ENCODE measurements at places on chromosomes 11 and 22.

DNA sequence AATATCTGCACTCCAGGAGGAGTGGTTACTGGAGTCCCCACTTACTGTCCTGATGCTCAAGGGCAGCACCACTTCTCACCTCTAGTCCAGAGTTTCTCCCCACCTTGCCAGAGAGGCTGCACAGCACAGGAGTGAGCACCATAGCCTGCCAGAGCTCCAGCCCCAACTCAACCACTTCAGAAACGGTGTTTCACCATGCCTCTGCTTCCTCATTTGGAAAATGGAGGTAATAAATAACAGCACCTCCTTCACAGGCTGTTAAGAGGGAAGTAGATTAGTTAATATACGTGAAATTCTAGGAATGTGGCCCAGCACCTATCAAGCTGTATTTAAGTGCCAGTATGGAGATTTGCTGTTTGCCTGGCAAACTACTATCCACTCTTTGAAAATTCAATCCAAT, 63.0 kb downstream of the GALNT18 start:
- no peak for DNase-seq

- no peak for DNase-seq
Measured at GRCh38 chr22:31055635-31056159, 25.4 kb upstream of the SMTN start.

DNA sequence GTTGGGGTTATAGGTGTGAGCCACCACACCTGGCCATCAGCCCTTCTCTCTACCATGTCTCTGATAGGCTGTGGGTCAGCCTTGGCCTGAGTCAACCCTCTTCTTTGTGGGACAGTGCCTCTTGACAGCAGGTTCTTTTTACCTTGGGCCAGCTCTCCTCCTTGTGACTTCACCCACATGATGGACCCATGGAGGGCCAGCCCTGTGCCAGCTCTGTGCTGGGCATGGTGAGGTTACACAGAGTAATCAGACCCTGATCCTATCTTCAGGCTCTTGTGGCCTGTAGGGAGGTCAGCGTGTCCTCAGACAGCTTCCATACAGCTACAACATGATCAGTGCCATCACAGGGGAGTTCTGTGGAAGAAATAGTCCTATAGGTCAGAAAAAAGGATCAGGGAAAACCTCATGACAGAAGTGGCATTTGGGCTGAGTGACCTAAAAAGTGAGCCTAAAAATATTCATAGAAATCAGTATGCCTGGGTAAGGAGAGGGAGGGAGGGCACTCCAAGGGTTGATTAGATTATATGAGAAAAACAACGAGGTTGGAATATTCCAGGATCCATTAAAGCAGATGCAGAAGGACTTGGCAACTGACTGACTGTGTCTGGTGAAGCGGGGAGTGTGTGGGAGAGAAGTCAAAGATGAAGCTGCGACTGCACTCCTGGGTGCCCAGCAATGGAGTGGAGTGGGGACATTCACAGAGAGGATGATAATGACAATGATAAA, 17.1 kb downstream of the OTOG start:
- DNase-seq, result no peak

DNA sequence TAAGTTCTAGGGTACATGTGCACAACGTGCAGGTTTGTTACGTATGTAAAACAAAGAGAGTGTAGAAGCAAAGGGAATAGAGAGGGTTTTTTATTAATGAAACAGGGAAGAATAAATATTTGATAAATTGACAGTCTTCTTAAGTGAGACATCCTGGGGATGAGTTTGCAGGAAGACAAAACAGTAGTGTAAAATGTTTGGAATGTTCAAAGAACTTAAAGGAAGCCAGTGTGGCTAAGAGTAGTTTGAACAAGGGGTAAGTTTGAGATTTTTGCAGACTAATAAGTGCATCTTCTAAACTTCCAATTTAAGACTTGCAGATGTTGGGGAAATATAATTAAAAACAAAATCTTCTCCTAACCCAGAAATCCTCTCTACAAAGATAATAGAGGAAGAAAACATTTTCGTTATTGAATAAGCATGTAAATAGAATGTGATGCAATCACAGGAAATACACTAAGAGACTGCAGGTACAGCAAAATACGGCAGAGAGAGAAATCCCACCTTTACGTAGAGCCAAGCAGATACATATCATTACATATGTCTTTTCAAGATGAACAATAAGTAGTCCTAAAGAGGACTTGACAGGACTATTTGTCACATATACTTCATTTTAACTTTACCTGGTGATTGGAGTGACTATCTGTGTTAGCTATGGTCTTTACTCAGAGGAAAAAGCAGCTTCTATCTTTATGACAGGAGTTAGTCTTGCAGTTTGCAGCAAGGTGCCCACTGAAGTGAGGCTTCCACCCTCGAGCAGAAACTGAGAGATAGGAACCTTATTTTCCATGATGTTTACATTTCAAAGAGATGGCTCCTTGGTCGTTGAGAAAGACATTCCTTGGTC, 402.1 kb downstream of the CNTN5 start:
- DNase-seq, result no peak

GRCh38 chr11:586376-587316, 10.4 kb downstream of the PHRF1 start:
- DNase-seq, result no peak

DNA sequence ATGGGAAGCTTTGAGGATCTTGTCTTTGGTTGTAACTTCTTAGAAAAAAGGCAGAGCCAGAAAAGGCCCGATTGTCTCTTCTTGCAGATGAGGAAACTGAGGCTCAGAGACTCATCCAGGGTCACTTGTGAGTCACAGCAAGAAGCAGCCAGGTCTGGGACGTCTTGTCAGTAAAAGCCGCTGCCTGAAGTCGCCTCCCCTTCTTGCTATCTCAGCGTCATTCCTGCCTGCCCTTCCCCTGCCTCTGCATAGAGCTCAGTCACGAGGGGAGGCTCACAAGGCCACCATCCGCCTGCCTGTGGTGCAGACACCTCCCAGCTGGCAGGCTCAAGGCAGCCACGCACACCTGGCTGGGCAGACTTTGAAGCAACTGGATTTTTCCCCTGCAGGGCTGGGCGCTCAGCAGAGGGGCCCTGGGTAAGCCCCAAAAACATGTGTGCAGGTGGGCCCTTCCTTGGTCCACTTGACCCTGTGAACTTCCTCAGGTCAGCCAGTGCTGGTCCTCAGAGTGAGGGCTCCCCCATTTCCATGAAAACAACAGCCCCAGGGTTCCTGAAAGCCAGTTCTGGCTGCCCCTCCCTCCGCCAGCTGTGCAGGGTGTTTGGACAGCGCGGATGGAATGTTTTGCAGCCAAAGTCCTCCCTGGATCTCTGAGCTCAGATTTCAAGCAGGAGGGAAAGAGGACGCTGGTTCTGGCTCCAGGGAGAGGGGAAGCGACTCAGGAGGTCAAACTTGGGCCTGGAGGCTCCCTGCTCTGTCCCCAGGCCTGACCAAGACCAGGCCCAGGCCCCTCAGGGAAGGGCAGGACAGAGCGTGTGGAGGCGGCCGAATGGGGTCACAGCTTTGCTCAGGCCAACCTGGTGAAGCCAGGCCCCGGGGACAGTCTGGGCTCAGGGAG, 6.0 kb upstream of the RAB3IL1 start:
- DNase-seq, result peak; percentile 8

DNA sequence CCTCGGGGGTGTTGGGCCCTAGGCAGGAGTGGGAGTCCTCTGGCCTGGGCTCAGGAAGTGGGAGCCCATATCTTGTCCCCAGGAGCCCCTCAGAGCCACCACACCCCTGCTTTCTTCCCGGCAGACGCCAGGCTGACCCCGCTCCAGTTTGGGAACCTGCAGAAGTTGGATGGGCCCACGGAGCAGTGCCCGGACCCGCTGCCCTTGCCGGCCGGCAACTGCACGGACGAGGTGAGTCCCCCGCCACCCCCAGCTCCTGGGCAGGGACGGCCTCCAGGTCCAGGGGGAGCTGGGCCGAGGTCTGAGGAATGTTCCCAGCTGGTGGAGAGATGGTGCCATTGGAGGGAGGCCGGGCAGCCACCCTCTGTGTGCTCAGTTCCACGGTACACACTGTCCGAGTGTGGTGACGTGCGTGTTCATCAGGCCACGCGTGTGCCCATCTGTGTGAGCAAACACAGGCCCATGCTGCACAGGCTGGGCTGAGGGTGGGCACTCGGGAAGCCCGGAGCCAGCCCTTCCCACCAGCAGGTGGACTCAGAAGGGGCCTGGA, 4.8 kb downstream of the MUC5B start:
- DNase-seq, result no peak

DNA sequence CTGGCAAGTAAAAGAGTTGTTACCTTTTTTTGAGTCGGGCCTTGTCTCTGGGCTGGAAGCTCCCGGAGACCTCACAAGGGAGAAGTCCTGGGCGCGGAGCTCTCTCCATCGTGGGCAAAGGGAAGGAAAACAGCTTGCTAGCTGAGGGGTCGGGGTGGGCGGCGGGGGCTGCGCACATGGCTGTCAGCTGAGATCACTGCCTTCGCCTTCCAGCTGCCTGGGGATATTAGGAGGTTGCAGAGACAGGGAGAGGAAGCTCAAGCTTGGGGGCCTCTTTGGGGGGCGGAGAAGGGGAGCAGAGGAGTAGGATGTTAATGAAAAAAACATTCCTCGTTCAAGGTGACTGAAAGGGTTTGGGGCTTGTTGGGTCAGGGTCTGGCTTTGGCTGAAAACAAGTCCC, 49.2 kb upstream of the ALX4 start:
- DNase-seq, result no peak

- DNase-seq, result no peak
Measured at GRCh38 chr11:32081129-32081641, 9.7 kb upstream of the RCN1 start.

GRCh38 chr11:88051396-88051795, 123.8 kb downstream of the RAB38 start:
- no peak for DNase-seq

DNA sequence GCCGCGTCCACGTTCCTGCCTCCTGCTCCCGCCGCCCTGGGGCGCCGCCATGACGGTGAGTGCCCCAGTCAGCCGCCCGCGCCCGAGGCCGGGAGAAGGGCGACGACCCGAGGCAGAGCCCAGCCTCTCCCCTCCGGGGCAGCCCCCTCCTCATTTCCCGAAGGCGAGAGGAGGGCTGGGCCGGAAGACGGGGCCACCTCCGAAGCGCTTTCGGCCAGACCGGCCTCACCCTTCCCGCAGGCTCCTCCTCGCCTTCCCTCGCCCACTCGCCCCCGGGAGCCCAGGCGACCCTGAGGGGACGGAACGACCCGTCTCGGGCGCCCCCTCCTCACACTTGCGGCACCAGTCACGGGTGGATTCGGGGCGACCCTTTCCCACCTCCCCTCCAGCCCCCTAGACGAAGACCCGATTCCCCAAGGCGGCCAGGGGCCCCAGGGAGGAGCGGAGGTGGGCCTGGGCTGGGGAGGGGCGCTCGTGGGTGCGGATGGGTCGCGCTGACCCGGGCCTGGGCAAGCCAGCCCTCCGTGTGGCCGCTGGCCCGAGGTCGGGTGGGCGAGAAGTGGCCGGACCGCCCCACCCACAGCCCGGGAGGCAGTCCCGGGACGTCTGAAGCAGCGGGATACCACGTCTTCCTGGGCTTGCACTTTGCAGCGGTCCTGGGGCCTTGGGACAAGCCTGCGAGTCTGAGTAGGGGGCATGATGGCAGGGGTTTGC, 49.7 kb downstream of the TRIOBP start:
- peak; percentile 35 for DNase-seq

GRCh38 chr11:125057693-125058016, 5.5 kb upstream of the SLC37A2 start:
- no peak for DNase-seq

- no peak for DNase-seq
Measured at GRCh38 chr11:65802841-65803240, 16.0 kb downstream of the OVOL1 start.

- peak; percentile 84 for DNase-seq
Measured at GRCh38 chr22:42396621-42397331, 35.4 kb downstream of the NFAM1 start.

DNA sequence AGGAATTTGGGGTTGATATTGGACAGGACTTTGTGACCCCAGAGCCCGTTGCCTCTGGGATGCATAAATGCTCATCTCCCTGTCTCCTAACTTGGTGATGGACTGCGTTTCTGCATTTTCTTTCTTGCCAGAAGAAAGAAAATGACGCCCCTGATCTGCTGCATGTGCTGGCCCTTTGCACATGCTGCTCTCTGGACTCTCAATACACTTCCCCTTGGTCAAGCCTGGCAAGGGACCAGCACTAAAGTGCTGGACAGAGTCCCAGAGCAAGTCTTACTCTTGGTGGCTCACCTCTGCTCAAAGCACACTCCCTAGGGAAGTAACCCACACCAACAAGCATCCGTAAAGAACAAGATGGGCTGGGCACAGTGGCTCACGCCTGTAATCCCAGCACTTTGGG, 40.7 kb downstream of the MYH9 start:
- DNase-seq, result no peak

DNA sequence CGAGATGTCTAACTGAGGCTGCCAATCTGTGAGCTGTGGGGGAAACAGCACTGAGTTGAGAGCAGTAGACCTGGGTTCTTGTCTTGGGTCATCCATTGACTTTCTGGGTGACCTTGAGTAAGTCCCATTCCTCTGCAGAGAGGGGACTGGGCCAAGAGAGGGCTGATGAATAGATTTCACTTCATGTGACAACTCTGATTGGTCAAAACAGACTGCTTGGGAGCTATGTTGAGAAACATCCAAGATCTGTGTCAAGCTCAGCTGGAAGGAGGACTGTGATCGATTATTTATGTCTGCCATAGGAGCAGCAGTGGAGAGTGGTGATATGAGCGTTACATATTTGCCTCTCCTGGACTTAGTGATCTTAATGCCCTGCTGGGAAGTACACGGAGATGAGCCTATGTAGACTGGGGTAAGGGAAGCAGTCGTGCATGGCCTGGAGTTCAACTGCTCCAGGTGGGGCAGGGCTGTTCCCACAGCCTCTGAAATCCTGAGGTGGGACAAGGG, 47.7 kb downstream of the OTOG start:
- no peak for DNase-seq

DNA sequence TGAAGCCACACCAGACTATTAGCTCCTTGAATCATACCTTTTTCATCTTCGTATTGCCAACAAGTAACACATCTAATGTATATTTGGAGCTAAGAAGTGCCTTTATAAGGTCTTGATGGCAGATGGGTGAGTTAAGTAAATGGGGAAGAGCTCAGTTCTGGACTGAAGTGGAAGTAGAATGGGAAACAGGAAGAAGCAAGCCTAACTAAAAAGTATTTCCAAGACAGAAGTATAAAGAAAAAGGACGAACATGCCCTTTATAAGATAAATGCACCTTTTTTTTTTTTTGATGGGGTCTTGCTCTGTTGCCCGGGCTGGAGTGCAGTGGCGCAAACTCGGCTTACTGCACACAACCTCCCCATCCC, 14.5 kb downstream of the CRTAM start:
- no peak for DNase-seq

DNA sequence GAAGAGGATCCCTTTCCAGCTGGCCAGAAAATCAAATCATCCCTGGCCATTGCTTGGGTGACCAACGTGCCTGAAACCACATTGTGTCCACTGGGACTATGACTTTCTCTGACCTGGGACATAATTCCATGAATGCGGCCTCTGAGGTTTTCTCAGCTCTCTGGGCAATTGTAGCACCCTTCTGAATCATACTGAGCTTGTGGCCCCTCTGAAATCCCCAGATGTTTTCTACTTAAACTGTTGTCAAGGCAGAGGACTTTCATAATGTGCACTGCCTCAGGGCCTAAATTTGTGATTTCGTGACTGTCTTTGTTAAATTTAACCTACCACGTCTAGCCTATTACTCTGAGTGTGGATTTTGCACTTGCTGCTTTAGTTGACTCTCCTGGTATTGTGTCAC, 321.1 kb upstream of the PLET1 start:
- no peak for DNase-seq
